AML-193 (cell line): ENCODE measurements at places on chromosomes 1 and 21.

DNA sequence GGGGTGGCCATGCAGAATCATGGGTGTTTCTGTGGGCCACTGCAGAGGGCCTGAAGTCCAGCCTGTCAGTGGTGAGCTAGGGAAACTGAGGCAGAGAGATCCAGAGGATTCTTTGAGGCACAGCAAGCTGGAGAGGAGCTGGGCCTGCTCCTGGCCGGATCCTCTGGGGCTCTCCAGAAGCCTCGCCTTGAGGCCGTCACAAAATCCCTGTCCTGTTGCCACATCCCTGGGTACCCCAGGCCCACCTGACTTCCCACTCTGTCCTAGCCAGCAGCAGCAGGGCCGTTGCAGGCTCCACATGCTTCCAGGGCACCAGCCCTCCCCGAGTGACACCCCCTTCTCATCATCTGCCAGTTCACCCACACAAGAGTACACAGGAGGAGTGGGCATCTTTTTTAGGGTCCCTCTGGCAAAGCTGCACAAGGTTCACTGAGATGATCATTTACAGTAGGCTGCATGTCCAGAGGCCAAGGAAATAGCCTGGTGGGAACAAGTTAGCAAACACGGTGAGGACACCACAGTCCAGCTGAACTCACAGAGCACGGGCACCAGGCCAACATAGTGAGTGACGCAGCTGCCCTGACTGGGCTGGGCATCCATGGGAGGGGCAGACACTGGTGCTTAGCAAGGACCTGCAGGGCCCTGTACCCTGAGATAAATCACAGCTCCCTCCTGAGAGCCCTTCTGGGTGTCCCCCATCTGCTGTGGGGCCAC, 25.1 kb upstream of the TSPEAR start:
- DNase-seq = no peak

DNA sequence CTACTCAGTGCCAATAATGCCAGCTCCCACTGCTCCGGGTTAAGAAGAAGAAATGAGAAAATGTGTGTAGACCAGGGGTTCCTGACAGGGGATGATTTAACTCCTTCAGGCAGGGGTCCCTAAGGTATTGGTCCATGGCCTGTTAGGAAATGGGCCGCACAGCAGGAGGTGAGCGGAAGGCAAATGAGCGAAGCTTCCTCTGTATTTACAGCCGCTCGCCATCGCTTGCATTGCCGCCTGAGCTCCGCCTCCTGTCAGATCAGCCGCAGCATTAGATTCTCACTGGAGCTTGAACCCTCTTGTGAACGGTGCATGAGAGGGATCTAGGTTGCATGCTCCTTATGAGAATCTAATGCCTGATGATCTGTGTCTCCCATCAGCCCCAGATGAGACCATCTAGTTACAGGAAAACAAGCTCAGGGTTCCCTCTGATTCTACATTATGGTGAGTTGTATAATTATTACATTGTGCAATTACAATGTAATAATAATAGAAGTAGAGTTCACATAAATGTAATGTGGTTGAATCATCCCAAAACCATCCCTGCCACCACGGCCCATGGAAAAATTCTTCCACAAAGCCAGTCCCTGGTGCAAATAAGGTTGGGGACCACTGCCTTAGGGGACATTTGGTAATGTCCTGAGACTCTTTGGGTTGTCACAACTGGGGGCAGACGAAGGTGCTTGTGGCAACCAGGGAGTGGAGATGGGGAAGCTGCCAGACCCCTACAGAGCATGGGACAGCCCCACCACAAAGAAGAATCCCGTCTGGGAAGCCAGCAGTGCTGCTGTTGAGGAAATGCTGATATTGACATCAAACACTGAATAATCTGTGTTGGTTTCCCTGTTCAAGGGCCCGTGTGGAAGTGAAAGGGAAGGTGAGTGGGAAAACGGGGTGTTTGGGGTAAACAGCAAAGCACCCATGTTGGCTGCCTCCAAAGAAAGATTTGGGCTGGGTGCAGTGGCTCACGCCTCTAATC, 60.8 kb downstream of the DHRS3 start:
- DNase-seq = no peak

GRCh38 chr1:60470246-60470645, 396.7 kb upstream of the C1orf87 start:
- DNase-seq = no peak

DNA sequence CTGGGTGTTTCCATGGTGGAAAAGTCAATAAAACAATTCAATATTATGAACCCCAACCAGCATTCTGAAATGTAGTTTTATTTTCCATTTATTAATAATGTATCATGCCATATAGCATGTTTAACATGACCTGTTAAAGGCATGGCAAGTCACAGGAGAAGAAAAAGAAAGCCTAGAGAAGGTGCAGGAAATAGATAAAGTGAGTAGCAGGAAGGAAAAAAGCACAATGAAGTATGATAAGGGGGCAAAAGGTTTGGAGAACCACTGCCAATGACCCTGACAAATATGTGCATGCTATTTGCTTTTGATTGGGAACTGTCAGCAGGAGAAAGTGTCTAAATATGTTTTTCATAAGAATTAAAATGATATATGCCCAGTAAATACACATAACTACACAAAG, 85.6 kb downstream of the HMCN1 start:
- DNase-seq = no peak

GRCh38 chr21:27365394-27365793, 398.5 kb upstream of the ADAMTS5 start:
- DNase-seq = no peak

DNA sequence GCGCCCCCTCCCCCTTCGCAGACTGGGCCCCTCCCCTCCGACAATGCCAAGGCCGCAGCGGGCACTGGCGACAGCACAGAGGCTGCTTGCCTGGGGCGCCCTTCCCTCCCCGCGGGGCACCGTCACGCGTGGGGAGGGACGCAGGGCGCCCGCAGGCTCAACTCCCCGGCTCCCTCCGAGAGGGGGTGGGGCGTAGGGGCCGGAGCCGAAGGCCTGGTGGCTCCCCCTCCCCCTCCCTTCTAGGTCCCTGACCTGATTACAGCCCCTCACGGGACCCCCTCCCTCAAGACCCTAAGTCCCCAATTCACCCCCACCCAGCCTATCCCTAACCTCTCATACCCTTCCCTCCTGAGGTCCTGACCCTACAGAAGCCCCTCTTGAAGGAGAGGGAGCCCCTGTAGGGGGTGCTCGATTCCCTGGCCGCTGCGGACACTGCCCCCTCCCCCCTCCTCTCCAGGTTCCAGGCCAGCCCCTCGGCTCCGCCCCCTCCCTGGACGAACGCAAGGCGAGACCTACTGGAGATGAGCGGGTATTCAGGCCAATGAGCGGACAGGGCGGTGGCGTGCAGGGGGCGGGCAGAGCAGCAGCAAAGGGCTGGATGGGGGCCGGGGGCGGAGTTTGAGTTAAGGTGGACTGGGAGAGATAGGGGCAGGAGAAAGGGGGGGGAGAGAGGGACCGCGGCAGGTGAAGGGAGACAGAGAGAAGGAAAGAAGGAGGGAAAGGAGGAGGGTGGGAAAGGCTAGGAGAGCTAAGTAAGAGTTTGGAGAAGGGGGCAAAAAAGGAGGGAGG, 733 bp upstream of the ZBTB7B start:
- DNase-seq = peak; percentile 97

- no peak for DNase-seq
These were observed 714.9 kb downstream of the ADGRL2 start for GRCh38 chr1:82515650-82516049.

- DNase-seq = no peak
These were observed 166.4 kb downstream of the PBX1 start for GRCh38 chr1:164725401-164725800.

GRCh38 chr1:169261884-169262283, 105.7 kb downstream of the NME7 start:
- DNase-seq = no peak

GRCh38 chr1:29331729-29332128, 95.4 kb downstream of the PTPRU start:
- DNase-seq = no peak

DNA sequence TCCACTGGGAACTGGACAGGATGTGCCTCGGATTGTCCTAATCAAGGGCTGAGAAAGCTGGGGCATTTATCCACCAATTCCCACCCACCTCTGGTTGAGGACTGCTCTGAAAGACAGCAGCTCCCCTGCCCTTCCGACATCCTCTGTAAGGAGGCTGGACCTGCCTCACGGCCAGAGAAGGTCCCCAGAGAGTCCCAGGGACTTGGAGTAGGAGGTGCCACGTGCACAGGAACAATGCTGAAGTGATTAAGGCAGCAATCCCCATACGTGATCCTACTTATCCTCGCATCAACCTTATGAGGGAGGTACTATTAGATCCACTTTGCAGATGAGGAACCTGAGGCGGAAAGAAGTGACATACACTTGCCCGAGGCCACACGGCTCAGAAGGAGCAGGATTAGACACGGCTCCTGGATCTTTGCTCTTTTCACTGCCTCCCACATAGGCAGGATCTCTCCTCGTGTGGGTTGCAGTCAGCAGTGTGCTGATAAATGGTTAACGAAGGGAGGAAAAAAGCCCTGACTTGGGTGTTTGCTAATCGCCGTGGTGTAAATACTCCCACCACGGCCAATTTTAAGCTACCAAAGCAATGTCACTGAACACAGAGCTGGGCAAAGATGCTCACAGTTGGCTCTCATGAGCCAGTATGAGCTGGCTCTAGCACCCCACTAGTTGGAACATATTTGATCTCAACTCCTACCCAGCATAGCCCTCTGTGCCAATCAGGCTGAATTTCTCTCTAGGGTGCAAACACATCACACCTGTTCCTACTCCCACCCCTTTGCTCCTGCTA, 18.6 kb upstream of the LDLRAP1 start:
- DNase-seq = no peak

DNA sequence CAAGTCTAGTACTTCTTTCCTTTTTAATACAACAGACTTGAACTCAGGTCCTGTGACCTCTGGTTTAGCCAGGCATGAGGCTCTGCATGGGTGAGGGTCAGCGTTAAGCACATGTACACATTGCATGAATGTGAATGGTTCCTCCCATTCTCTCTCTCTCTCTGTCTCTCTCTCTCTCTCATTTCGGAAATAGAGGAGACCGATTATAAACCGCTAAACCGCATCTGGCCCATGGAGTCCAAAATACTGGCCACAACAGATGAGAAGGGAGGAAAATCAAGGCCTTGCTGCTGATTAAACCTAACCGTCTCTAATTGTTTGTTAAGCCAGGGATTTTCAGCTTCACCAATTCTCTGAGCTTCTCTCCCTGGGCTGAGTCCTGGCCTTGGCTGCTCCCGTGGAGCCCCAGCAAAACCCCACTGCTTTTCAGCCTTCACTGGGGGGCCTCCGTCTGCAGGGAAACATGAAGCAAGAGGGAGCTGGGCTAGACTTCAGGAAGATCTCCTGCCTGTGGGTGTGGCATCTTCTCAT, 6.6 kb downstream of the RSPO1 start:
- DNase-seq = no peak

- DNase-seq = no peak
These were observed 23.3 kb downstream of the PLEKHM2 start for GRCh38 chr1:15707239-15707925.
